ENCODE measurements at places on chromosomes 16 and 17.

DNA sequence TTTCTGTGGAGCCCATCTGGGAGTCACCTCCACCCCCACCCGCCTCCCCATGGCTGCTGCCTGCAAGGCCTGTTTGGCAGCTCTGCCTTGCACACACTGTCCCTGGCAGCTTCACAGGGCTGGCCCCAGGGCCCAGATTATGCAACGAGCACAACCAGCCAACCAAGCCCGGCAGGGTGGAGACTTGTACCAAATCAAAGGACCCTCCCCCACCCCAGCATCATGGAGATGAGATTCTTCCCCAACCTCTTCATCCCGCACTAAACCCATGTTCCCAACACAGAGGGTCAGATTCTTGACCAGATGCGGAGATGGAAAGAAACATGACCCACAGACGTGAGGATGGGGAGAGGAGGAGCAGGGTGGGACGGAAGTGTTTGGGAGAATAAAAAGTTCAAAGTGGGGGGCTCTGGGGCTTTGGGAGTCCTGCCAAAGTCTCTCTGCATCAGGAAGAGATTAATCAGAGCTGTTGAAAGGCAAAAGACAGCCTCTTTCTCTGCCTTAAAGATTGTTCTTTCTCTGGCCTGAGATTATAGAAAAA lies 3.8 kb downstream of the SMARCD2 start:
- no peak for DNase-seq

GRCh38 chr17:61116577-61116976 lies 283.1 kb upstream of the TBX2 start:
- no peak for DNase-seq

GRCh38 chr16:56635441-56635967 lies 3.0 kb upstream of the MT1A start:
- DNase-seq, result no peak

DNA sequence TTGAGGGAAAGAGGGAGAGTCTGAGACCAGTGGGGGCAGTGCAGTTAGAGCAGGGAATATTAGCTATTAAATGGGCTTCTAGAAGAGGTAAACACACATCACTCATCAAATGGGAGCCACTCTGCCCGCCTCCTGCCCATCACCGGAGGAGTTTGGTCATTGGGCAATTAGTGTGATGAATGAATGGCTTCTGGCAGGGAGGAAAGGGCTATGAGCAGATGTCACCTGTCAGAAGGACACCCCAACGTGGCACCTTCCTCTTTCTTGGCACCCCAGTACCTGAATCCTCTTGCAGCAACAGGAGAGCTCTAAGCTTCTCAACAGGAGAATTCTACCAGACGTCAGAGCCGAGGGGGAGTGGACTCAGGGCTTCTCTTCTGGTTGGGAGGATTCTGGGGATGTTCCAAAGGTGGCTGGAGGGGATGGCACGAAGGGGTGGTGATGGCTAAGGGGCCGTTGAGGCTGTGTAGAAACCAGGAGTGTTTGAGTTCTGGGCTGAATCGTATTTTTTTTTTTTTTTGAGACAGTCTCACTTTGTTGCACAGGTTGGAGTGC lies 11.0 kb downstream of the C1QTNF1 start:
- DNase-seq, result no peak

- no peak for DNase-seq
These were observed 4.3 kb upstream of the APRT start for GRCh38 chr16:88815901-88816589.

- DNase-seq, result peak; percentile 8
These were observed 12.4 kb upstream of the ODF4 start for GRCh38 chr17:8327303-8327649.

GRCh38 chr16:62969711-62970318 lies 933.6 kb upstream of the CDH8 start:
- no peak for DNase-seq

- no peak for DNase-seq
These were observed 6.2 kb downstream of the CRISPLD2 start for GRCh38 chr16:84825896-84826557.

DNA sequence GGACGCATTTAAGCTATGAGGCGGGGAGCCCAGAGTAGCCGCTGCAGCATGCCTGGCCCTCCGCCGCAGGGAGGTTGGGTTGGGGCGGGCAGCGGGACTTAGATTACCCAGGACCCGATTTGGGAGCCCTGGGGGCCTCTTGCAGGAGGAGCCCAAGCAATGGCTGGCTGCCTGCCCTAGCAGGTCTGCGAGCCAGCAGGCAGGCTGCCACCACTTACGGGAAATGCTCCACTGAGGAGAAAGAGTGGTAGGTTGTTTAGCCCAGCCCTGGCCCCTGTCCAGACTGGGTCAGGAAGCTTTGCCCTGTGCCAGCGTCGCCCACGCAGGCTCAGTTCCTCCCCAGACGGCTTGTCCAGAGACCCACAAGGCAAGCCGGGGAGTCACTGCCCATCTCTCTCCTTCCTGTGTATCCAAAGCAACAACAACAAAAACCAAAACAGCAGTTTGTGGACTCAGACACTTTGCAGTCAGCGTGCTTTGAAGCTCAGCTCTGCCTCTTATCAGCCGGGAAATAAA lies 10.3 kb upstream of the TVP23A start:
- peak; percentile 95 for DNase-seq

GRCh38 chr16:56682703-56683397 lies 580 bp downstream of the MT1X start:
- DNase-seq, result no peak

- DNase-seq, result peak; percentile 85
These were observed at the start of gene CIAO3 for GRCh38 chr16:740764-741505. Gene CIAO3 (minus strand): TSS chr16:740997. CDS start chr16:740985, 12 bp downstream.

GRCh38 chr17:77066165-77066564 lies 74.6 kb upstream of the SEC14L1 start:
- no peak for DNase-seq

DNA sequence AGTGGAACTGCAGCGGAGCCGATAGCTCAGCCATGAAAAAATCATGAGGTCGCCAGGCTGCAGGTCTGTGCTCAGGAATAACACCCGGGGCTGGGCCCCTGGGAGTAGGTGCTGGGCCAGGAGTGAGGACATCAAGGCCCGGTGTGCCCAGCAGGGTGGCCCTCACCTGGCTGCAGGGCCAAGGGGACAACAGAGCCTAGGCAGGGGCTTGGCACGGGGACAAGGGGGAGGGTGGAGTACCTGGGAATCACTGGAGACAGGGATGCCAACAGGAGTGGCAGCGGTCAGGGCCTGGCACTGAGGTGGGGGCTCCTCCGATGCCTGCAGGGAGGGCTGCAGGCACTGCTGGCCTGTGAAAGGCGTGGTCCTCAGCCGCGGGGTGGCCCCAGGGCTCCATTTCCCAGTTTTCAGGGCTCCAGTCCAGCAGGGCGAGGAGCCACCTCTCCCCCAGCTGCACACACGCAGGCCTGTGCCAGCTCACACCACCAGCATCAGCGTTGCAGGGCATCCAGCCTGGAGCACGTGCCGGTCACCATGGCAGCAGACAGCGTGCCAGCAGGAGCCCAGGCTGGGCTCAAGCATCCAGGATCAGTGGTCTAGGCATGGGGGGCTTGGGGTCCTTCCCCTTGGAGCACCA lies 4.7 kb upstream of the FSCN2 start:
- DNase-seq, result peak; percentile 19

DNA sequence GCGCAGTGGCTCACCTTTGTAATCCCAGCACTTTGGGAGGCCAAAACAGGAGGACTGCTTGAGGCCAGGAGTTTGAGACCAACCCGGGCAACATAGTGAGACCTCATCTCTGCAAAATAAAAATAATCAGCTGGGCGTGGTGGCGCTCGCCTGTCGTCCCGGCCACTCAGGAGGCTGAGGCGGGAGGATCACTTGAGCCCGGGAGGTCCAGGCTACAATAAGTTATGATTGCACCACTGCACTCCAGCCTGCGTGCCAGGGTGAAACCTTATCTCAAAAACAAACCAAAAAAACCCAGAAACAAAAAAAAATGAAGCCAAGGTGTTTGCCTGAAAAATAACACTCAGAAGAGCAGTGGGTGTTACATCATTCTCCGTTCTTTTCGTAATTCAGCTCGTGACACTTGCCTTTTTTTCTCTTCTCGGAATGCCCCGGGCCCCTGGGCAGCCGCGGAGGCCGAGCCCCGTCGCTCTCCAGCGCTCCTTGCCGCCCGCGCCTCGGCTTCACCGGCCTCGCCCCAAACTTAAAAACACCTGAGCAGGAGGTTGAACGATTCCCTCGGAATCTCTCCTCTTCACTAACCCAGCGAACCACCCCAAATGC lies 17.0 kb downstream of the PRCD start:
- peak; percentile 89 for DNase-seq

DNA sequence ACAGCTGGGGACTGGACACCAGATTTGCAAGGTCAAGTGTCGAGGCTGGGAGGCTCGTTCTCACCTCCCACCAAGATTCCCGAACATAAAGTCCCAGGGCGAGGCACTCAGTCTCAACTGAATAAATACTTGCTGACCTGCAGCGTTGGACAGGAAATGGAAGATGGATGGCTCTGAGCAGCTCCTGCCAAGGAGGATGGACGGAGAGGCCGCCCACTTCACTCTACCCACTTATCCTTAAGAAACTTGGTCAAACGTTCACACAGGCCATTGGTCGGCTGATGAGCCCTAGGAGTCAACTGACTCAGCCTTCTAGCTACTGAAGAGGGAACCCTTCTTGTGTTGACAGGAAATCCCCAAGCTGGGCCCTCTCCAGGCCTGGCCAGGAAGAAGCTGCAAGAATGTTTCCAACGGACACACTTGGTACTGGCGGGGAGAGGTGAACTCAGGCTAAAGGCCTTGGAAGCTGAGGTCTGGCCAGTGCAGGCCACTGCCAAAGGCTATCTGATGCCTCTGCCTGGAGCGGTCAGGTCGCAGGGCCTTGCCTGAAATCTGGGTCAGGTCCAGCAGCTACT lies 50.0 kb downstream of the VAC14 start:
- peak; percentile 65 for DNase-seq

- no peak for DNase-seq
These were observed 61.9 kb downstream of the MEAK7 start for GRCh38 chr16:84442416-84443145.

DNA sequence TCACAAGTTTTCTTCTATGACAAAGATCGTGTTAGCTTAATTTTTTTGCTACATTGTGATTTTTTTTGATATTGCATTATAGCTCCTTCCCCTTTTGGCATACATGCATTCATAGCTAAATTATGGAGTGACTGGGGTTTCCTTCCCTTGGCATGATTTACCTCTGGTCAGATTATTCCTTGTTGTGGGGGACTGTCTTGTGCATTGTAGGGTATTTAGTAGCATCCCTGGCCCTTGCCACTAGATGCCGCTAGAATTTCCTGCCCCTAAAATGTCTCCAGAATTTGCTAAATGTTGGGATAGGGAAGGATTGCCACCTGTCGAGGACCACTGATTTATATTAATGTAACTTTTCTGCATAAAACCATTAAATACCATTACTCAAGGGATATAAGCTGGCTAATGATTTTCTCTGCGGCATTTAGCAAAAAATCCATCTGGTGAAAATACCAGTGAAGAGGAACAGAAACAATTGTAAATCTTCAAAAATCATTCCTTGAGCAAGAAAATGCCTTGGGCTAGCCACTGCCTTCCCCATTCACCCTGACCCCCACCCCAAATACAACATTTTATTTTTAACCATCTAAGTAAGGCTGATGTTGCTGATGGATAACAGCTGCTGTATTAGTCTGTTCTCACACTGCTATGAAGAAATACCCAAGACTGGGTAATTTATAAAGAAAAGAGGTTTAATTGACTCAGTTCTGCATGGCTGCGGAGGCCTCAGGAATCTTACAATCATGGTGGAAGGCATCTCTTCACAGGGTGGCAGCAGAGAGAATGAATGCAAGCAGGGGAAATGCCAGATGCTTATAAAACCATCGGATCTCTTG lies 195.2 kb downstream of the MAP2K6 start:
- no peak for DNase-seq

DNA sequence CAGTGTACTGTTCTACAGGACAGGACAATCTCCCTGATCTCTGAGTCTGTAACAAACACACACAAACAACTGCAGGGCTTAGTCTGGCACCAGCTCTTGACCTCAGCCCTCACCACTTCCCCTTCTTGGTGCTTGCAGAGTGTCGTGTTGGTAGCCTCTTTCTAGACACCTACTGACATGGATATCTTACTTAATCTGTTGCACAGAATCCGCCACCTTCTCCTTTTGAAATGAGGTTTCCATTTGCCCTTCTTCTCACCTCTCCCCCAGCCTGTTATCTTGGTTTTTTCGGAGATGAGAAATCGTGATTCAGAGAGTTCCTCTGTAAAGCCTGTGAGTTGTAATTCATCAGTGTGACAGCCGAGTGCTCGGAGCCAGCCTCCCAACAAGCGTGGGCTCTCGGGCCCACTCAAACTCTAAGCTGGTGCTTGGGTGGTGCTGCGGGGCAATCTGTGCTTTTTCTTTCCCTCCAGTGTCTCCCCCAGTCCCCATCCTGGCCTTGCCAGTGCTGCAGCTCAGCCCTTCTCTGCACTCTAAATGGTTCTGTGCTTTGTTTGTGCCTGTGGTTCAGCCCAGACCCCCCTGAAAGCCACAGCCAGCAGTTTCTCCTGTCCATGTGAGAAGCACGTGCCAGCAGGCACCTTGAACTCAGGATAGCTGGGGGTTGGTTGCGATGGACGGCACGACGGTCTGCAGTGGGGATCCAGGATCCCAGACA lies 28.1 kb downstream of the KIAA0513 start:
- peak; percentile 93 for DNase-seq

- DNase-seq, result peak; percentile 95
These were observed 22.6 kb downstream of the NDE1 start for GRCh38 chr16:15672514-15673167.

- no peak for DNase-seq
These were observed 17.2 kb upstream of the SNTB2 start for GRCh38 chr16:69169607-69170352.

DNA sequence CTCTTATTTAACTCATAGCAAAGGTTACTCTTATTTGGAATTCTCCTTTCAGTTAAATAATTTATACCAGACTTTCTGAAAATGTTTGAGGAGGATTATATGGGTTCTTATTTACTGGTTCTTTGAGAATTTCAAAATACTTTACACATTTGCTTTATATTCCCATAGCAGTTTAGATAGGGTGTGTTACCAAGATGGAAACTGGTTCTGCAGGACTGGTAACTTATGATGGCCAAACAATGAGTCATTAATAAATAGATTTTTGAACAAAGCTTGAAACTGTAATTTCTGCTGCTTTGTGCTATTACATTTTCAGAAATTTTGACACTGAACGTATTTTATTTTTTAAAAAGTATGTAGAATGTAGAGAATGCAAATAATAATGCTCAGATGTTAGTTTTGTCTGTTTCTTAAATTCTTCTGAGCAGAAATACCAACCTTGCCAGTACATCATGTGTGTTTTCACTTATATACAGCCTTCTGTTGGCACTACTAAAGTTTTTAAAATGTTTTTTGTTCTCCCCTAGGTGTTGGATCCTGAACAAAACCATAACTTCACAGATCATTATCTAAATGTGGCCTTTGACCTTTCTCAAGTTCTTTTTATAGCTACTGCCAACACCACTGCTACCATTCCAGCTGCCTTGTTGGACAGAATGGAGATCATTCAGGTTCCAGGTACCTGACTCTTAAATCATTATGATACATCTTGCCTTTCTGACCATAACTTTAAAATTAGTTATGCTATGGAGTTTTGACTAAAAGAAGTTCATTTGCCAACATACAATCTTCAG lies 48.3 kb upstream of the ABCC11 start:
- DNase-seq, result no peak

- DNase-seq, result no peak
These were observed 29.7 kb downstream of the KDM8 start for GRCh38 chr16:27232901-27233625.

- DNase-seq, result peak; percentile 21
These were observed 14.7 kb upstream of the USP31 start for GRCh38 chr16:23163921-23164320.

- no peak for DNase-seq
These were observed at the start of gene DNAI2 for GRCh38 chr17:74274060-74274708. Gene DNAI2 (plus strand): TSS chr17:74274234. CDS start chr17:74281818, 7,584 bp downstream.
